ENCODE measurements at places on chromosomes 2 and 18.

DNA sequence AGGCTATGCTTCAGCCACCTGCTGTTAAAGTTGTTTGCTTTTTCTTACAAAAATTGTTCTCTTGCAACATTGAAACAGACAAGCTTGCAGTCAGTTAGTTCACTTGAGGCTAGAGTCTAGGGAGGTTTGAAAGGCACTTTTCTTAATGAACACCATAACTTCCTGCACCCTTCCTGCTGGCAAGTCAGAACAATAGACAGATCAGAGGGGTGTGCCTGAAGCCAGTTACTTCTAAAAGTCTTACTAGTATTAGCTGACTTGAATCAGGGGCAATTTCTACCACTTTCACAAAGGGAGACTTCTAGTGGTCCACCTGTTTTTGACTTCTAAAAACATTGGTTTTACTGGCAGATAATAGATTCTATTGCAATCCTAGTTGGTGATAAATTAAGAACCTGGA lies 367.4 kb upstream of the CDH20 start:
- DNase-seq = no peak

DNA sequence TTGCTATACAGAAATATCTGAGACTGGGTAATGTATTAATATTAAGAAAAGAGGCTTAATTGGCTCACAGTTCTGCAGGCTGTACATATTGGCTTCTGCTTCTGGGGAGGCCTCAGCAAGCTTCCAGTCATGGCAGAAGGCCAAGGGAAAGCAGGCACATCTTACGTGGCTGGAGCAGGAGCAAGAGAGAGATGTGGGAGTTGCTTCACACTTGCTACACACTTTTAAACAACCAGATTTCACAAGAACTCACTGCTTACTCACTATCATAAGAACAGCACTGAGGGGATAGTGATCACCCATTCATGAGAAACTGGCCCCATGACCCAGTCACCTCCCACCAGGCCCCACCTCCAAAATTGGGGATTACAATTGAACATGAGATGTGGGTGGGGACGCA lies 50.6 kb downstream of the MAPRE2 start:
- DNase-seq = no peak

DNA sequence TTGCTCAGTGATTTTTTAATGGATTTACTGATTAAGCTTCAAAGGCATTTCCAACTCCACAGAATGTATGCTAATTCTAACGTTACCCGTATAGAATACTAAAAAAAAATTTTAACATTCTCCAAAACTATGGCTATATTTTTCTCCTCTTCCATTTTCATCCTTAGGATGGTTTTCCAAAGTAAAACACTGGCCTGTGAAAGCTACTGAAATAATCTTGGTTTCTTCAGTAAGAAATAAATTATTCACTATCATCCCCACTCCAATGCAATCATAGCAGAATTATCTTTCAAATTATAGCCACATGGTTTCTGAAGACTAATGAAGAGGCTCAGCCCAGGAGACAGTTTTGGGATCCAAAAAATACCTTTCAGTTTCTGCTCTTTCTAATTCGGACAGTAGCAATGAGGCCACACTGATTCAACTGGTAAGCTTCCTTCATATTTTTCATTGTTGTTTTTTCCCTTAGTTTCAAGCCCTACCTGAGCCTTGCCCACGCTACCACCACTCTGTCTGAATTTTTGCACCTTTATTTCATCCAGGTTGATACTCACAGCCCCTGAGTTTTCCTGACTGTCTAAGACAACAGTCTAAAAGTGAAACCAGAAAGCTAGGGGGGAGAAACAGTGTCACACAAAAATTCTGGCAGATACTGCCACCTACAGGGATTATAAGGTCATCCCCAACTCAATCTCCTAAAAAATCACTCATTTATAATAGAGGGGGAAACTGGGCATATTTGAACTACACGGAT lies 887.9 kb downstream of the NRXN1 start:
- DNase-seq = no peak

GRCh38 chr2:71602115-71602495 lies 148.7 kb downstream of the DYSF start:
- no peak for DNase-seq

GRCh38 chr2:189614585-189614984 lies 34.0 kb upstream of the SLC40A1 start:
- DNase-seq = no peak

DNA sequence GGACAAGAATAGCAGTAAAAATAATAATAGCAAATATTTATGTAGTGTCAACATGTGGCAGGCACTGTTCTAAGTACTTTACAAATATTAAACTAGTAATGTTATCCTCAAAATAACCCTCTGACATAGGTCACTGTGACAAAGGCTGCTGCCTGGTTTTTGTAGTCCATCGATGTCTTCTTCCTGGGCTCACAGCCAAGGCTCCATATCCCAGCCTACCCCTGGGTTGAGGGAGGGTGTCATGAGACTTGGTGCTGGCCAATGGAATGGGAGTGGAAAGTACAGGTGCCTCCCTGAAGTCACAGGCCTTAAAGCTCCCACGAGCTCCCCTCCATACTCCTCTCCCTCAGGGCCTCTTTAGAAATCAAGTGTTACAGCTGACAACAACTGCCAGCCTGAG lies 159.3 kb downstream of the CYRIA start:
- DNase-seq = no peak

DNA sequence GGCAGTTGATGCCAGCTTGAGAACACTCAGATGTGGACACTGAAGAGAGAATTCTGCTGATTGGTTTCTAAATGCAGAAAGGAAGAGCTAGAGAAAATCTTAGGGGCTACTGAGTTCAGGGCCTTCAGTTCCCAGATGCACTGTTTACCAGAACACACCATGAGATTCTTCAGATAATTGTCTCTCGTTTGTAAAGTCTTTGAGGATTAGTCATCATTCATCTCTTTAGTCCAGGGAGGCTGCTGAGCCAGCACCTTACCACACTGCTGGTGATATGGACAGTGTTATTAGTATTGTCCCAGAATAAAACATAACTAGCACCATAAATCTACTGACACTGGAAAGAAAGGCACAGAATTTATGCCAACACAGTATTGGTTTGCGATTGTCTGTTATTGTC lies 690.8 kb upstream of the CELF4 start:
- DNase-seq = no peak

GRCh38 chr2:150449856-150450255 lies 37.6 kb downstream of the RND3 start:
- DNase-seq = no peak

DNA sequence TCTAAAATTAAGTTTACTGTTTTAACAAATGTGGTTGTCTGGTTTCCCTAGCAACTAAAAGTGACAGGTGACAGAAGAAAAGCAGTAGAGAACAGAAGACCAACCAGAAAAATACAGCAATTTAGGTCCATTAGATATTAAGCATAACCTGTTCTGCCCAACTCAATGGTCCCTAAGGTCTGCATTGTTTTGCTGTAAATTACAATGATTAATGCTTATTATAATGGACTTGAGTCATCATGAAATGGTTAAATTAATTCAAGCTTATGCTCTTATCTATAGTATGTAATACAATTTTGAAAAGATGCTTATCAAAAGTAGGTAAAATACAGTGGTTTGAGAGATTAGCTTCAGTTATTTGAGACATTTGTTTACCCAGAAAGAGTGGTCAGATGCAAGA lies 378.0 kb downstream of the GRB14 start:
- no peak for DNase-seq

DNA sequence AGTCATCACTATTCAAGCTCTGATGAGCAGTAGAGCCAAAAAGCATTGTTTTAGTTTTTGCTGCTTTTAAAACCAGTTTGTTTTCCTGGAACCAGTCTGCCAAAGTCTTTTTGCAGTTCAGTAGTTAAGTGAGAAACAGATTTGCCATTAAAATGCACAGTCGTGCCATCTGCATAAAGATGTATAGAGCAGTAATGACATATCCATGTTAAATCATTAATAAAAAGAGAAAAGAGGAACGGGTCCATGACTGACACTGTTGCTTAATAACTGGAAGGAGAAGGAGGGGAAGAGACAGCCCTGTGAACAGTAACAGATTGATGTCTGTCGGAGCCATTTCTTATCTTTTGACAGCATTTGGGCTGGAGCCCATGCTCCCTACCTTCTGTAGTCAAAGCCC lies 704.6 kb downstream of the SATB2 start:
- no peak for DNase-seq

DNA sequence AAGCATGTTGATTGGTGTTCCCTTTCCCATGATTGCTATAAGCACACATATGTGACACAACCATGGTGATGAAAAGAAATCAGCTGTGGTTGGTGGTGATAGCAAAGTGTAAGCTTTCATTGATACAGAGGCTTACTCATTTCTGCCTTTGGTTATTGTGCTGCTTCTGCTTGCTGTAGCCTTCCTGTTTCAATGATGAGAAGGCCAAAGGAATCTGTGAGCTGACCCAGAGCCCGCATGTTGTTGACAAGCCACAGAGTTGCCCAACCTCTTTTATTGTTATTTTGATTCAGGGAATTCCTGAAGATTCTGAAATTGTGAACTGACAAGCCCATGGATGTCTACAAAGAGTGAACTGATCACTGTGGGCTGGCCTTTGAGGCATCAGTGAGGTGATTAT lies 164.4 kb downstream of the TMEFF2 start:
- no peak for DNase-seq

DNA sequence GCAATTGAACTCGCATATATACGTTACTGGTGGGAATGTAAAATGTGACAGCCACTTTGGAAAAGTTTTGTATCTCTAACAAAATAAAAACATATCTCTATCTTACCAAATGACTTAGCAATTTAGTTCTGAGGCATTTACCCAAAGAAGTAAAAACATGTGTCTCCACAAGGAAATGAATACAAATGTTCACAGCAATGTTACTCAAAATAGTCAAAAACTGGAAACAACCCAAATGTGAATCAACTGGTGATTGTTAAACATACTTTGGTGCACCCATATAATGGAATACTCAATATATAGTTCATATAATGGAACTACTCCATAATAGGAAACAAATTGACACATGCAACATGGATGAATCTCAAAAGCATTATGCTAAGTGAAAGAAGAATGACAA lies 70.4 kb upstream of the DNER start:
- no peak for DNase-seq

DNA sequence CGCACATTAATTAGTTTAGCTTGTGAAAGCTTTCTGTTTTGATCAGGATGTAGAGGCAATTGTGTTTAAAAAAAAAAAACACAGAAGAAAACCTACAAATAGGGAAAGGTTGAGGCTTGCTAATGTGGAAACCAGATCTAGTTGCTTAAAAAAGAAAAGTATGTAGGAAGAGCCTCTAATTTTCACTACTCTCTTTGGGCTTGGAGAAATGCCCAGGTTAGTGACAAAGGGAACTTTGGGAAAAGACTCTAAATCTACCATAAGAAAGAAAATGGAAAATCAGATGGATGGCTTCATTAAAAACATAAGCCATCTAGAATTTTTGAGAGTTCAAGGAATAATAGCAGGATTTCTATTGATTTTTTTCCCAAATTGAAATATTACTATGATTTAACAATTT lies 47.3 kb upstream of the SLC38A11 start:
- no peak for DNase-seq

GRCh38 chr2:71891719-71892422 lies 255.8 kb downstream of the CYP26B1 start:
- DNase-seq = no peak

DNA sequence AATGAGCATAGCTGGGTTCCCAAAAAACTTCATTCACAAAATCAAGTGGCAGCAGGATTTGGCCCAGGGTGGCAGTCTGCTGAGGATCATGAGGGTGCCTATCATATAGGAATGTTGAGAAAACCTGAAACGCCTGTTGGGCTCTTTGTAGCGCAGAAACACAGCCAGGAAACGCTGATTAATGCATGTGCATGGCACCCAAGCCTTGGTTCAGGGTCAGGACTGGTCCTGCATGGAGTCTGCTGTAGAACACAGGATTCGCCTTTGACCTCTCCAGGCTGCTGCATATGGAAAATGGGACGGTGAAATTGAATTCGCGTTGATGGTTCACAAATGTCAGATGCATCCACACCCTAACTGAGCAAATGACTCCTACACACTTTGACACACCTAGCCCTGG lies 227.9 kb upstream of the COPS8 start:
- no peak for DNase-seq

- no peak for DNase-seq
Observed at GRCh38 chr2:160889439-160890170, 270.6 kb upstream of the TANK start.

- no peak for DNase-seq
Observed at GRCh38 chr18:31721601-31722000, 37.2 kb upstream of the B4GALT6 start.

DNA sequence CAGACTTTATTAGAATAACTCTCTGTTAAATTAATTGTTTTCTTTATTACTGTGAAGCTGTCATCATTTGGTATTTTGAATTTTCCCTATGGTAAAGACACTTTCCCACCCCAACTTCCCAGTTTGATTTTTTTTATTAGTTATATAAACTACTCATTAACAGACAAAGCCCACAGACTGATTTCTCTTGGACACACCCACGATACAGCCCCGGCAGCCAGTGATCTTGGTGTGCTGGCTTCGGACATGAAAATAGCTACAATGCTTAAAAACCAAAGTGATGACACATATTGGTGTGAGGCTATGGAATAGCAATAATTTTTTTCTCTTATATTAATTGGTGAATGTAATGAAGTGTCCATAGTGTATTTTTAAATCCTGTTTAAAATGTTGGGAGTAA lies 225.4 kb upstream of the SIX3 start:
- DNase-seq = no peak

DNA sequence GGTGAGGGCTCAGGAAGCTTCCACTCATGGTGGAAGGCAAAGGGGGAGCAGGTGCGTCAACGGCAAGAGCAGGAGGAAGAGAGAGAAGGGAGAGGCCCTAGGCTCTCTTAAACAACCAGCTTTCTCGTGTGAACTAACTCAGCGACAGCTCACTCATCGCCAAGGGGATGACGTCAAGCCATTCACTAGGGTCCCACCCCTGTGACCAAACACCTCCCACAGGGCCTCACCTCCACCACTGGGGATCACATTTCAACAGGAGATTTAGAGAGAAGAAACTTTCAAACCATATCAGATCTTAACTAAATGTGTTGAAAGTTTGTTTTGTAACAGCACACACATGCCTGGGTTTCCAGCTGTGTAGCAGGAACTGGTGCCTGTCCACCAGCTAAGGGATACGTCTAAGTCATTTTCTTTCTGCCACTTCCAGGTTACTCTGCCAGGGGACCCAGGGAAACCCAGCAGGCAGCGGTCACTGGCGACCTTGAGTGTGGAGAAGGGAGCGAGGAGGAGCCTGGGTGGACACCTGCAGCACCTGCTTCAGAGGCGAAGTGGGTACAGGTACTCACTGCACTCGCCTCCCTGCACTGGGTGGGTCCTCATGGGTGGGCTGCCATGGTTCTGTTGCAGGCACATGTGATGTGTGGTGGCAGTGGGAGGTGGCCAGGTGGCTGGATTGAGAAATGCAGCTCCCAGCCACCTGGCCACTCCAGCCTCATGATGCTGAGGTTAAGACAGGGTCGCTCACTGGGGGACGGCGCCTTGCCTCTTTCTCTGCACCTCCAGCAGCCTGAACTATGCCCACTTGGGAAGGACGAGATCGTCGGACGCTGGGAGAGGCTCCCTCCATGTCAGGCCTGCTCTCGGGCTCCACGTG lies 8.4 kb upstream of the GPC1 start:
- DNase-seq = no peak
